ENCODE measurements at places on chromosomes 6 and 20.
A peak's percentile ranks its signal among the peaks of the same experiment; 100 is the strongest.

DNA sequence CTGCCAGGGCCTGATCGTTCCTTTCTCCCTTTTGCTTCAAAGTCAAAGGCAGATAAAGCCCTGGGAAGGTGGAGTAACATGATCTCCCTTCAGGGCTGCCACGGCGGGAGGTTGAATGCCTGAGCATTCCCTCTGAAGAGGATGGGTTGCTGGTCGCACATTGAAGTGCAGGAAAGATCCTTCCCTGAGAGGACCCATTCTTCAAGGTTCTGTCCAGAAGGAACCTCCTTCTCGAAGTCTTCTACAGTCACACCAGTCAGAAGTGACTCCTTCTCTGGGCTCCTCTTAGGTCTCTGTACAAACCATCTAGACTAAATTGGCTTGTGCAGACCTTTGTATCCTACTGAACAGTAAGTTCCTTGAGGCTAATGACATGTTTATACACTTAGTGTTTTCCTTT lies 192.6 kb upstream of the VGLL2 start:
- no peak for ATAC-seq

DNA sequence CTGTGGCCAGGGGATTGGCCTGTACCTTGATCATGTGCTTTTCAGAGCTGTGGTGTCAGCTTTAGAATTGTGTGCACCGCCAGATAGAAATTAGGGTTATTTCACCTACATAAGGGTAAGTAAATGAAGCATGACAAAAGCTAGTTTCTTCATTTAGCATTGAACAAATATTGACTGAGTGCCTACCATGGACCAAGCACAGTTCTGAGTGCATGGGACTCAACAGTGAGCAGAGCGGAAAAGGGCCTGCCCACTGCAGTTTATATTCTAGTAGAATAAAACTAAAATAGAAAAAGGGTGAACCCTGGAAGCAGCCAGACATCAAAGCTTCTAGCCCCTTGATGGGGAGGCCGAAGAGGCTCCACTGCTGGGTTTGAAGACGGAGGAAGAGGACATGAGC lies 25.6 kb downstream of the ECT2L start:
- ATAC-seq, result no peak

DNA sequence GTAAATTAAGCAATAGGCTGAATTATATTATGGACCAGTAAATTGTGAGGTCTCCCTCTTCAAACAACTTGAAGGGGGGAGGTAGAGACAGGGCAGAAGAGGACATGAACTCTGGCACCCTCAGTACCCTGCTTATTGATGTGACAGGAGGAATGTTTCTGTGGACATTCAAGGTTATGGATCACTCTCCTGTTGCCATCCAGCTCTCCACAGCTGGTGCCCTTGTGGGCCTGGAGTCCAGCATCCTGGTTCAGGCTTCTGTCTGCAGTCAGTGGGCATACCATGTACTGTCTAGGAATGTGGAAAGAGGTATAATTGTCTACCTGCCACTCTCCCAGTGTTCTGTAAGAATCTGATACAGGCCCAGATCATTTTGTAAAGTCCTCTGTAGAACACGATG lies 55.6 kb downstream of the FAM120B start:
- no peak for ATAC-seq

DNA sequence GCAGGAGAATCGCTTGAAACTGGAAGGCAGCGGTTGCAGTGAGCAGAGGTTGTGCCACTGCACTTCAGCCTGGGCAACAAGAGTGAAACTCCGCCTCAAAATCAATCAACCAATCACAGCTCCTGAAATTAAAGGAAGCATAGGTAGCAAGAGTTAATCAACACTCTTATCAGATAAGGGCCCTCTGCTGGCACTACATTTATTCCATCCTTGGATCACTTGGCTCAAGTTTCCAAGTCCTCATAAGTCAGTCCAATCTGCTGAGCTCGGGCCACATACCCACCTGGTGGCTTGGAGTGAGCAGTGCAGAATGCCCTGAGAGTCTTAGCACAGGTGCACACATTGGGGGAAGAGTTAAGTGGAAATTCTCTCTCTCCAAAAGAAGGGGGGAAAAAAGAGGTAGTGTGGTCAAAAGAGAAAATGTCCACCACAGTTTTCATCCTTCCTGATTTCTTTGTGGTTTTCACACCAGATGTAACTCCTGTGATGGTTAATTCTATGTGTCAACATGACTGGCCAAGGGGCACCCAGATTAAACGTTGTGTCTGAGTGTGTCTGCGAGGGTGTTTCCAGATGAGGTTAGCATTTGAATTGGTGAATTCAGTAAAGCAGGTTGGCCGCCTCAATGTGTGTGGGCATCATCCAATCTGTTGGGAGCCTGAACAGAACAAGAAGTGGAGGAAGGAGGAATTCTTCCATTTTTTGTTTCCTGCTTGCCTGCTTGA lies 14.2 kb upstream of the FAM8A1 start:
- ATAC-seq, result no peak

DNA sequence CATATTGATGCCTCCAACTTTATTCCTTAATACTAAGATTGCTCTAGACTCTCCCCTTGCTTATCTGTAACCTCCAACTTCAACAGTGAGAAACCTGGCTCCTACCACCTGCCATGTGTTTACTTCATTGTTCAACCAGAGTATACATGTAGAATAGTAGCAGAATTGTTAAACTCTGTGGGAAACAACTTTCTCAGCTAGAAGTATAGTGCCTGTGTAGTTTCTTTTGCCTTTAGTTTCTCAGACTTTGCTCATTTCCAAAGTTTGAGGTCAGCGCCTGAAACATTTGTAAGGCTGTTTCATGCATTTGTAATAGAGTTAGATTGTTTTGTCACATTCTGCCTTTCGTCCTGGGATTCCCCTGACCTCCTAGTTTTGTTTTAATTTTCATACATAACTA lies 34.9 kb upstream of the HECA start:
- no peak for ATAC-seq

DNA sequence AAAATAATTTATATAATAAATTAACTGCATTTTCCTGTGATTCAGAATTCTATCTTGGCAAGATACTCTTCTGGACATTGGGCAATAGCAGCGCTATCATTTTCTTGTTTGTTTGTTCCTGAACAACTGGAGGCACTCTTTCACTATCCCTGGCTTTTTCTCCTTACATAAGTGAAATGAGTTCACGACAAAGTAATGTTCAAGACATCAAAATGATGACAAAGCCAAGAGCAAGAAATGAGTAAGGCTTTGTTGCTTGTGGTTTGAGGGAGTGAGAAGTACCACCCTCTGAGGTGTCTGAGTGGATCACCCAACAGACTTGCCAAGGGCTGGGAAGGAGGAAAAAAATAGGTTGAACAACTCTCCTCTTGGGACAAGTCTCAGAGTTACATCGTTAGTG lies 466.6 kb upstream of the JAG1 start:
- no peak for ATAC-seq

- ATAC-seq, result no peak
Measured at GRCh38 chr6:25649611-25650010, 2.4 kb upstream of the SCGN start.

DNA sequence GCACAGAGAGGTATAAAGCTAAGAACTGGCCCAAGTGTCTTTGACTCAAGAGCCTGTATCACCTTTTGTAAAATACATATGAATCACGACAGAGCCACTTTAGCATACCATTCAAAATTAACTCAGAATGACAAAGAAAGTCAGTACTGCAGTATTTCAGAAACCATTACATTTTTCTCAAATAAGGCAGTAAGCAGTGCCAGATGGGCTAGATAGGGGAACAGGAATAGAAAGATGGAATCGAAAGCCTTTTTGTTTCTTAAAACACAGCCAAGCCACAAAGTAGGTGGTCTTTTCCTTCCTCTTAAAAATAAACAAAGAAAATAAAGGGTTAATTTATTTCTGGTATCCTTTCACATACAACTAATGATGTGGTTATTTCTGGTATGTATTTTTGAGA lies 10.3 kb downstream of the CLDN20 start:
- peak; percentile 57 for ATAC-seq

DNA sequence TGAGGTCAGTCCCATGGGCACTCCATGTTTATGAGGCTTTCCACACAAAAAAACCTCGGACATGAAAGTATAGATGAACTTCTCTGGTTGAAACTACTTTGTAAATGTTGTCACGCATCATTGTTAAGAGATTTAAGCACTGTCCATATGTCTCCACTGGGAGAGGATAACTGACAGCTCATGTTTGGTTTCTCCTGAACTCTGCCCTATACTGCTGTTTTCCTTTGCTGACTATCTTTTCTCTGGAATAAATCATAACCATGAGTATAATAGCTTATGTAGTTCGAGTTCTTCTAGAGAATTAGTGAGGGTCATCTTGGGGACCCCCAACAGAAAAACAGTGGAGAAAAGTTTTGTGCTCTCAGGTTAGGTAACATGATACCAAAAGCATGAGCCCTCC lies 14.3 kb downstream of the THEMIS start:
- no peak for ATAC-seq

- peak; percentile 84 for ATAC-seq
Measured at GRCh38 chr20:17898548-17898994, 70.0 kb downstream of the SNX5 start.

DNA sequence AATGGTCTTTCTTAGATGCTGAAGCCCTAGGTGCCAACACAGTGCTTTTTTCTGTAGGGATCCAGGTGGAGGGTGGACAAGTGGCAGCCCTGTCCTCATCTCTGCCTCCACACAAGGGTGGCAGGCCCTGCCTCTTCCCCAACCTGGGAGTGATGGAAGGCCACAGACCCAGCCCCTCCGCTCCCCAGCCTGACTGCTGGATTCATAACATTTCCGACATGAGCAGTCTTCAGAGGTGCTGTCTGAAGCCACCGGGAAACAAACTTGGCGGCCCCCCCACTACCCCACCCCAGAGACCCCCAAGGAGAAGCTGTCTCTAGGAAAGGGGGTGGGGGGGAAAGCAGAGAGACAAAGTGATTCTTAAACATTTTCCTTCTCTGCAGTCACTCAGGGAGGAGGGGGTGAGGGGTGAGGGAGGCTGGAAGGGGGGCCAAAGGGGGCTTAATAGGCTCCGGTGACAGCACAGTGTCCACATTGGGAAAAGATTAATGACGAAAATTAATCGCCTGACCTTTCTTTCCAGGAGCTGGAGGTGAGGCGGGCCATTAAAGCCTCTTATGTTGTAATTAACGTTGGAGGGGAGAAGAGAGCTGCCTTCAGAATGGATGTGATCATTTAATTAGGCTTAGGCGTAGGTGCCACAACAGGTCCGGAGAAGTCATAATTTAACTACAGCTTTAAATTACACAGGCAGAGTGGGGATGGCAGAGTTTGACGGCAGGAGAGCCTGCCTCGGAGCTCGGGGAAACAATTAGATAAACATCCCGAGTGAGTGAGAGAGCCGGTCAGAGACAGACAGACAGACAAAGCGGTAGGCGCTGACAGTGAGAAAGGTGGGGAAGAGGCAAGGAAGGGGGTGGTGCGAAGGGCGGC lies 76.8 kb upstream of the FOXP4 start:
- no peak for ATAC-seq

DNA sequence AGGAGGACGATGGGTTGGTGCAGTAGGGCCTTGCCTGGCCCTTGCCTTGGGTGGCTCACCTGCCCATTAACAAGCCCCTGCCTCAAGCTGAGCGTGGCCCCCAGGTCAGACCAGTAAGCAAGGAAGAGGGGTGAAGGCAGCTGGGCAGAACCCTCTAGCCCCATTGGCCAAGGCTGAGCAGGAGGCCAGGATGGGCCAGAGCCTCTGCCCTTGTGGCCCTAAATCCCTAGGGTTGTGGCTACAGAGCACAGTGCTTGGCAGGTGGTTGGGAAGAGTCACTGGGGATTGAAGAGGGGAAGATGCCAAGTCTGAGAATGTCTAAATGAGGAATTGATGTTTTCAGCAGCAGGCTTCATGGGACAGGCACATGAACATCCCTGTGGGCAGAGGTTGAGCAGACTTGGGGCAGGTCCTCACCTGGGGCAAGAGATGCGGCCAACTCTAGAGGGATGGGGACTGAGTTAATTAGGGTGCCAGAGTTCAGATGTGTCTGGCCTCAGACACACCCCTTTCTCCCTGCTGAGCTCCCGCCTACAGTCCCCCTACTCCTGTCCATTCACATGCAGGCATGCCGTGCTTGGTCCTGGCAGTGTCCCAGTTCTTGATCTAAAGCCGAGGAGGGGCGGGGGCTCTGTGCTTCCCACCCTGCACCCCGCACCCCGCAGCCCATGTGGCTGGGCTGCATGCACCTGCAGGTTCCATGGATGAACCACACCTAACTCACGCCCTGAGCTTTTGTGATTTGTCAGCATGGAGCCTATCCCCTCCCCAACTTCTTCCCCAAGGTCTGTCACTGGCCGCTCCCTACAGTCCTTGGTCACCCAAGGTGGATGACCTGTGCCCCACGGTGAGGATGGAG lies 9.8 kb downstream of the GTSF1L start:
- ATAC-seq, result no peak

GRCh38 chr20:13259921-13260320 lies 38.8 kb downstream of the ISM1 start:
- no peak for ATAC-seq

- no peak for ATAC-seq
Measured at GRCh38 chr20:9110365-9110764, 41.5 kb downstream of the PLCB4 start.

DNA sequence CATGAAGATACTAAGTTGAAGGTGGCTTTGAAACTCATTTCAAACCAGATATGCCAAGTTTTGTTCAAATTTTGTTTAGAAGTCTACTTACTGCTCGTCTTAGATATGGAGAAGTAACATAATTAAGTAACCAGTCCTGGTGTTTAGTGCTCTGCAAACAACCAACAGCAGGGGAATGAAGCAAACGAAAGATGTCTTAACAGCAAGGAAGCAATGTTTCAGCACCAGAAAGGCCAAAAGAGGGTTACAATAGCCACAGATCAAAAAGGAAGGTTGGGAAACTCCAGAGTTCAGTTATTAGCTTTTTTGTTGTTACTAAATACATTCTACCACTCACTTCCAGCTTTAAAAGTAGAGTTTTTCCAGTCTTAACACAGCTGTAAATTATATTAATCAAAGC lies 45.1 kb downstream of the LHFPL5 start:
- ATAC-seq, result no peak

DNA sequence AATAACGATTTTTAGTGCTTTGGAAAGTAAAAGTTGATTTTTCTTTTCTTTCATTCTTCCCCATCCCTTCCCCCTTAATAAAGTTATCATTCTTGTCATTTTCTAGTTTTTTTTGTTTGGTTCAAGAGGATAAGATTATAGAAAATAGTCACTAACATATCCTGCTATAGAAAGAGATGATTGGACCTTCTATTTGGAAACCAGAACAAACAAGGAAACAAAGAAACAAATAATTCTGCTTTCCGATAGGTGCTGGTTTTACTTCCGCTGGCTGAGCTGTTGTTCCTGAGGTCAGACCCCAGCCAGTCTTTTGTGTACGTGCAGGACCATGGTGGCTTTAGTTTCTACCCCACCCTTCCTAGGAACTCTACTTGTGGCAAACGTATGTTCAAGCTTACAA lies at the start of gene CDH26:
Gene CDH26, plus strand, starts transcription at position 301 of the 400 bp plus-strand sequence. CDS start 304 bp downstream, outside the sequence.
- ATAC-seq, result no peak

DNA sequence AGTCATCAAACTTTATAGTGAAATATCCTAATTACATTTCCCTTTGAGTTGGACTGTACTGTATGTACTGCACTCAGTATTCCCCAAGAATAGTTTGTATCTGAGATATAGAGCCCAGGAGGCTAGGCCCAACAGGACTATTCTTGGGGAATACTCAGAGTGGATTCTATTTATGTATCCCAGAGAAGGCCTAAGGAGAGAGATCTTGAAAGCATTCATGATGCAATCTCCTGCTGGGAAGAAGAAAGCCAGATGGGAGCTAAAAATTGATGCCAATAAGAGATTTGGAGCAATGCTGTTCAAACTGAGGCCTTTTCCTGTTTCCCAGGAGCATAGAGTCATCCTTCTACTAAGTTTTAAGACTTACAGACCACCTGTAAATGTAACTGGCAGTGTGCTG lies 452.1 kb upstream of the PLCB4 start:
- no peak for ATAC-seq
